ENCODE measurements at places on chromosomes 3 and 15.

DNA sequence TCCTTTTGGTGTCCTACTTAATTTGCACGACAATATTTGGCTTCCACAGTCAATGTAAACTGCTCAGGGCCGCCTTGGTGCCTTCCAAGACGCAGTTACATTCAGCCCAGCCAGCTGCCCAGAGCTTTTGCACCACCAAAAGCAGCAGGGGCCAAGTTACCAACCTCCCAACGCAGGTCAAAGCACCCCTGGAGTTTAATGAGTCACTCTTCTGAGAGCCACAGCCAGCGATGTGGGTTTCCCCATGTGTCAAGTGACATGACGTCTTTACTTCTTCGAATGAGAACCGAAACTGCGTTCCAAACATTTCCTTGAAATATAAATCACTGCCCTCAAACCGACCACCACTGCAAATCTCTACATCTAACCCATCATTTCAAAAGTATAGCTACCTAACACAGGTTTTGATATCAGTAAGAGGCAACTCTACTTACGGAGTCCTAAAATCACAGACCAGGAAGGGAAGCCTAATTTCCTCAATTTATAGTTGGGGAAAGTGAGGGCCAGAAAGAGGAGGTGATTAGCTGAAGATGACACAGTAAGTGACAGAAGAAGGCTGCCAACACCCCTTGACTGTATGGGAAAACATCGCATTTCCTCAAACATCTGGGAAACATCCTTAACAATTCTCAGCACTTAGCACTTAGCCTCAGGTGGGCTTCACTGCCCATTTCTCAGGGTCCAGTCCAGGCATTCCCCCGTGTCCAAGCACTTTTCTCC, 24.5 kb downstream of the MB21D2 start:
- DNase-seq, result peak; percentile 77

GRCh38 chr3:136249593-136249992, 547 bp upstream of the PCCB start:
- DNase-seq, result no peak

GRCh38 chr15:80780416-80781221, 1.4 kb downstream of the CEMIP start:
- no peak for DNase-seq

DNA sequence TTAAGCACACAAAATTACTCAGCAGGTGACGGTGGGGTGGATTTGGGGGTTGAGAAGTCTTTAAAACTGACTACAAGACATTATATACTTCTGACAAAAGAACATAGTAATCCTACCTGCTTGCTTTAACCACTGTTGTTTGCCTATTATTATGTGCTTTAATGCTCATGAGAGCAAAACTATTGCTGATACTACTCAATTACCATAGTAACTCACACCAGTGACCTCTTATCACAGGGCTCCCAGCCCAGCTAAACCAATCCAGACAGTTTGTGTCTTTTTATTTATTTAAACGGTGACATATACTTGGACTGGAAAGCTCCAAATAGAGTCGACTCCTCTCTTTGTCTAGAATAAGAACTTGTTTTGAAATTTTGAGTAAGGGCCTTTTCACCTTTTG, 42.8 kb upstream of the FEZF2 start:
- no peak for DNase-seq

GRCh38 chr3:8529181-8529637, 27.6 kb downstream of the LMCD1 start:
- no peak for DNase-seq

DNA sequence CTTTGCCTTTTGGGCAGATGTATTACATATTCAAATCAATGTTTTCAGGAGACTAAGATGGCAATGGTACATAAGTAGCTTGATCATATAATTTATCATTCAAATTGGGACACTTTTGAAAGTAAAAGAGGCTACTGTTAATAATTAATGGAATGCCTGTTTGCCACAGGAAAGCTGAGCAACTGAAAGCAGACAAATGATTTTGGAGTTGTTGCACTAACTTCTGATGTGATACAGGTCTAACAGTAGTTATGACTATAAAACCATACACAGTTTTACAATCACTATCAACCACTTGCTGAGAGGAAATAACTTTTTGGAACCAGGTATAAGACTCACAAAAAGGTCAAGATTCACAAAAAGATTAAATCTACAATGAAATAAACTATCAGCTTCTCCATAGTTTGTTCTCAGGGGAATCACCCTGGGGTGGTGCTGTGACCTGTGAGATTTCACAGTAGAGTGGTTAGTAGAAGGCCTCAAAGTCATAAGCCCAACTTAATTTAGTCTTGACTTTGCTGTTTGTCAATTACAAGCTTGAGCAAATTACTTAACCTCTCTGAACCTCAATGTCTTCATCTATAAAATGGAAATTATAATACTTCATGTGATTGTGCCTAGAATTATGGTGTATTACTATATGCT, 42.7 kb downstream of the HHLA2 start:
- no peak for DNase-seq

DNA sequence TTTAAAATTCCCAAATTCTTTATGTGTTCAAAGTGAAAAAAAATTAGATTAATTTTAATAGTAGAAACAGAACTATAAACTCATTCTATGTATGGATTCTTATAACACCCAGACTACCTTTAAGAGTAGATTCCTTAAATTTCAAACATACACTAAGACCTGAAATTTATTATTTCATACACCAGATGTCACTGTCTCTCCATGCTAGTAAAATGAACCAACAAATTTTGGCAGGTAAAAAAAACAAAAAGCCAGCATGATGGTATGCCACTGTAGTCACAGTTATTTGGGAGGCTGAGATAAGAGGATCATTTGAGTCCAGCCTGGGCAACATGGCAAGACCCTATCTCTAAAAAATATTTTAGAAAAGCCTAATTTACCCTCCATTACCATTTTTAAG, 461.3 kb upstream of the NAALADL2 start:
- DNase-seq, result no peak

DNA sequence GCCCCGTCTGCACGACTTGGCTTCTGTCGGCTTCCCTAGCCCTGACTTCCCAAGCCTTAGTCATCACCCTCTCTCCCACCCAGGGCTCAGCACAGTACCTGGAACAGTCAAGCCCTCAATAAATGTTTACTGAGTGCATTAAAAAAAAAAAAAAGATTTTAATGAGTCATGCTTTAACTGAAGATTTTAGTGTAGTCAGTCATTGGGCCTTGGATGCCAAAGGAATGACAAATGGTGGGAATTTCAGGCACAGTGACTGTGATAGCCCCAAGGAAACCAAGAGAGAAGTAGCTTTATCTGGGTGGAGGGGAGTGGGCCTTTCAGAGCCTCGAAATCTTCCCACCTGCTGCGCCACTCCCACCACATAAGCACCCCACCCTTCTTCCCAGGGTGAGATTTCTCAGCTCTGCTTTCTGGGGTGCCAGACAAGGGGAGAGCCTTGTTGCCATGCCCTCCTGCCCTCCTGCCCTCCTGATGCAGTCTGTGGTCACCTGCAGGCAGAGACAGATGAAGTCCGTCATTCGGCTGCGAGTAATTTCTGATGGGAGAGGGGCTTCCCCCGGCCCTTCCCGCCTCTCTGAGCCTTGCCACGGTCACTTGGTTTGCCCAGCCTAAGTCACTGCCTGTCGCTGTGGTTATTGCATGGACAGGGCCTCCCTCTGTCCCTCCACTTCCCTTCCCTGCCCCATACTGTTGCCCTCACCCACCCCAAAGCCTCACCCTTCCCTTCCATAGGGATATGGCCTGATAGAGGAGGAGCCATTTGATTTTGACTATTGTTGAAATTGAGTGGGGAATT, 41.8 kb downstream of the SMAD3 start:
- DNase-seq, result no peak

DNA sequence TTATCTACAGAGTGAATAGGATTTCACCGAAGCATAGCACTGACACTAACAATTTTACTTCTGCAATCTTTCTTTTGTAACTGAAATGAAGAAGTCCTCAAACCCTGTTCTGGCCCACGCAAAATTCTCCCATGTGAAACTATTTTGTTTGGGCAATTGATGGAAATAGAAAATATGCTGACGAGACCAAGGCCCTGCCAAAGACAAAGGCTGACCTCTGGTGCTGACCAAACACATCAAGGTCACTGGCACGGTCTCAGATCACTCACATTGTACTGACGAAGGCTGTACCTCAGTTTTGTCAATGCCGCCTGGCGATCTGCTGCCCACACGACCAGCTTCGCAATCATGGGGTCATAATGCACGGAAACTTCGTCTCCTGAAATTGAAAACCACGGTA, 58.4 kb upstream of the DCUN1D1 start:
- DNase-seq, result no peak

- no peak for DNase-seq
Observed at GRCh38 chr3:23161896-23162570, 41.1 kb upstream of the UBE2E2 start.

- no peak for DNase-seq
Observed at GRCh38 chr15:62428259-62428658, 263.2 kb upstream of the C2CD4B start.

DNA sequence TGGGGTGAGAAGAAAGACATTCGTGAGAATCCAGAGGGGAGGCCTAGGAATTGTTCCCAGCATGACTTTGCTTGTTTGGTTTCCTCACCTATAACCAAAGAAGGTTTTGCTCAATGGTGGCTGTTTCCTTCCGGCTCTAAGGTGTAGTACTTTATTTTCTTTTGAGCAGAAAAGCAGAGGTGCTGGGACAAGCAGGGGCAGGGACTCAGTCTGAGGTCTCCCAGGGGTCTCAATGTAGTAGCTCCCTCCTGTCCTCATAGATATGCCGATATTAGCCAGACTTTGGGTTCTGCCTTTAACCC, 41.6 kb downstream of the ZBTB38 start:
- no peak for DNase-seq

- DNase-seq, result no peak
Observed at GRCh38 chr3:195156286-195156890, 114.6 kb downstream of the XXYLT1 start.

DNA sequence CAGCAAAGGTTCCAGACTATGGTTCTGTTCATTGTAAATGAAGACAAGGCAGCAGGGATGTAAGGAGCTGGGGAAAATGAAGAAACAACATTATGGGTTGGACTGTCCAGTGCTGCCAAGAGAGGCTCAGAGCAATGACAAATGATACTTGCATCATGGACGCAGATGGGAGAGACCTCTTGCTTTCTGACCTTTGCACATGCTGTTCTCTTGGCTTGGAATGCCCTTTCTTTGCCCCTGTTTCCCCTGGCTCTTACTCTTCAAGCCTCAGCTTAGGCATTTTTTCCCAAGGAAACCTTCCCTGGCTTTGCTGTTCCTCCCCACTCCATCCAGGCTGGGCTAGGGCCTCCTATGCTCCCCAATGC, 59.9 kb upstream of the RAD18 start:
- DNase-seq, result no peak

Data from CD4-positive, alpha-beta T cell treated with Interleukin-21 for 1 hour (primary cell).